ENCODE measurements at places on chromosomes 13 and 19.

GRCh38 chr13:73268306-73268705, 209.5 kb downstream of the KLF5 start:
- DNase-seq: no peak

DNA sequence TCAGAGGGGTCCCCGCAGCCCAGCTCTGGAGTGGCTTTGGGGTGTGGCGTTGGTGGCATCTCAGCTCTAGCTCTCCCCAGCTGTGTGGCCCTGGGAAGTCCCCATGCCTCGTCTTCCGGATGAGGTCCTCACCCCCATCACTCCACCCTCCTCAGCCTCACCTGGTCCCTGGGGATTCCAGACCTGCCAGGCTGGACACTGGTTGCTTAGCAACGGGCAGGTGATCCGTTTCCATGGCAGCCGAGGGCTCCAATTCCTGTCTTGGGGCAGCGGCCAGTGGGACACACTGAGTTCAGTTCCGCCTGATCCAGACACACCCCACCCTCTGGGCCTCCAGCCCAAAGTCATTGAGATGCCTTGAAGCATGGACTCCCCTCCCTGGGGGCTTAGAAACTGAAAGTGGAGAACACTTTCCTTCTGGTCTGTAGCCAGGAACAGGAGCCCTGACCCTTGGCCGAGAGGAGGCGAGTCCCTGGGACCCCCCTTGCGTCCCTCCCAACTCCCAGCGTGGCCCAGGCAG, 7.7 kb upstream of the MISP start:
- DNase-seq: no peak

DNA sequence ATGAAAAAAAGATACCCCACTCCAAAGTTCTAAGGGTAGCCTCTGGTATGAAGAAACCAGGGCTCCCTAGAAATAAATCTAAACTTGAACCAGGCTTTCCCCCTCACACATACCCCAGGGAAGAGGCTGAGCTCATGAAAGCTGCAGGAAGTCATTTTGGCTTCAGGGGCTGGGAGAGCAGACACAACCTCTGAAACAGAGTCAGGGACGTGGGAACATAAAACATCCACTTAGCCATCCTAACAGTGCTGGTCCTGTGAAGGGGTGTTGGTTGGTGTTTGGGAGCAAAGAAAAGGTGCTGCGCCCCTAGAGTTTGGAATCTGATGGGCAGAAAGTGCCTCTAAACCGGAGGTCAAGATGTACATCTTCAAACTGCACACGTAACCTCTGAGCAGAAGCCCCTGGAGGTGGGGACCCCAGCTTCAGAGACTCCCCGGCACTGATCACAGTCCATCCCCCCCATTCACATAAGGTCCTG, 15.8 kb downstream of the RAB3D start:
- no peak for DNase-seq

GRCh38 chr13:43783820-43784219, 3.0 kb downstream of the ENOX1 start:
- DNase-seq: no peak

DNA sequence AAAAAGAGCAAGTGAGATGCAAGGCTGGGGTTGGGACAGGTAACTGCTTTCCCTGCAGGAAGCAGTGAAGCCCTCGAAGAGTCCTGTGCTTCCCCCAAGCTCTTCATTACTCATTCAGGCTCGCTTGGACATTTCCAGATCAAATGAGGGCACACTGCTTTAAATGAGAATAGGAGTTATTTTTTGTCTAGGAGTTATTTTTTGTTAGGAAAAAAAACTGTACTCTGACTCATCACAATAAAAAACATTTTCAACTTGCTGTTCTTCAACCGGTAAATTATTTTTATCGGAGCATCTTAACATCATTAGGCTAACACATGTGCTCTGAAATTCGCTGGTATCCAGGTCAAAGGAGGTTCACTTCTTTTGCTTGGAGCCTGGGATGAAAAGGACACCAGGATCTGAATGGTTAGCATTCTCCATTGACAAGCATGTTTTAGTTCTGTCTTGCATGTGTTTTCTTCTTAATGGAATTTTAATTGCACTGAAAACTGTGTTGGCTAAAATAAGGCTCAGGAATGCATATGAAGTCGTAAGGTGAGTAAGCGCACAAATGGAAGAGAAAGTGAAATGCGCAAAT, 80.7 kb upstream of the STK24 start:
- no peak for DNase-seq

- no peak for DNase-seq
Observed at GRCh38 chr13:113093580-113094409, 11.8 kb upstream of the F7 start.

DNA sequence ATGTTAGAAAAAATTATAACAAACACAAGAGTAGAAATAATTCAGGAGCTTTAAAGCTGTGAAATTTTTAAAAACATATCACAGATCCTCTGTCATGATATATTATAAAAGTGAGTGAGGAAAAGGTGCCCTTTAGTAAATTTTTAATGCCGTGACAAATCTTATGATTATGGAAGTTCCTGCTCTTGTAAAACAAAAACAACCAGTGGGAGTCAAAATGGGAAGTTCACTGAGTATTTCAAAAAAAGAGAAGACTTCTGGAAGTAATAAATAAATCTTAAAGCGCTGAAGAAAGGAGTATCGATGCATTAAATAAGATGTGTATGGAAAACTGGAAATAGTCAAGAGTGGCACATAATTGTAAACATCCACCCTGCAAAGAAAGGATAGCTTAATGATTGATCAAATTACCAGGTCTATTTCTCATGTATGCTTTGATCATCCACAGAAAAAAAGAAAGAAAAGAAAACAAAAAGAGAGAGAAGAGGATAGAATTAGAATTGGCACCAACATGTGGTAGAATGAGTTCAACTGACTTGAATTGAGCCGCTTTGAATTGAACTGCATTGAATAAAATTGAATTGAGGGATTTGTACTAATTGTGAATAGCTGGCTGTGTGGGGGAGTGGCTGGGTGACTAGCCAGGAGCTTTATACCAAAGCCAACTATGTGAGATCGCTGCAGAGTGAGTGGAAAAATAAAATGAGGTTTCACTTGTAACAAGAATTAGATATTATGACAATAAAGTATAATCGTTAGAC, 647.6 kb upstream of the SPRY2 start:
- DNase-seq: no peak

Measured in AG04450 (cell line).